ENCODE measurements at places on chromosomes 12 and 14.

DNA sequence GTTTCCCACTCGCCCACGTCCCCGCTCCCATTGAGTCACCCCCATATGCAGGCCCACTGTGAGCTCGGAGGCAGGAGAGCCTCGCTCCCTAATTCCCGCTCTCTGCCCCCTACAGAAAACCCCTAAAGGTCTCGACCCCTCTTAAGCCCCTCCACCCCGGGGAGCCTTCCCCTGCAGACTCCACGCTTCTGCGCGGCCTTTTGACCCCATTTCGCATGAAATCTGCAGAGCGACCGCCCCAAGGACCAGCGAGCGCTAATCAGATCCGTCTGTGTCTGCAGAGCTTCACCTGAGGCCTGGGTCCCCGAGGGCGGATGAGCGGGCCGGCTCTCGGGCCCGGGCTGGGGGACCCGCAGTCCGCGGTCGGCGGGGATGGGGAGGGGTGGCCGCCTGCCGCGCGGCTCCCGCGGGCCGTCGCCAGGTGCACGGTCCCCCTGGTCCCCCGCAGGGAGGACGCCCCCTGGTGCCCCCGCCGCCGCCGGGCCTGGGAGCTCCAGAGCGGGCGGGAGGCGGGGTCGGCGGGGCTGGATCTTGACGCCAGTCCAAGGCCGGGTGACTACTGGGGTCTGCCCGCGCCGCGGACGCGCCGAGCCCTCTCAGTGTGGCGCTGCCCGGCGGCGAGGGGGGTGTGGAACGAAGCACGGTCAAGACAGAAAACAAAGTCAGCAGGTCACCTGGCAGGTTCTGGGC is 10.1 kb downstream of the BMP4 start:
- DNase-seq = no peak

GRCh38 chr12:103586132-103586531 is 941 bp upstream of the STAB2 start:
- DNase-seq = no peak

DNA sequence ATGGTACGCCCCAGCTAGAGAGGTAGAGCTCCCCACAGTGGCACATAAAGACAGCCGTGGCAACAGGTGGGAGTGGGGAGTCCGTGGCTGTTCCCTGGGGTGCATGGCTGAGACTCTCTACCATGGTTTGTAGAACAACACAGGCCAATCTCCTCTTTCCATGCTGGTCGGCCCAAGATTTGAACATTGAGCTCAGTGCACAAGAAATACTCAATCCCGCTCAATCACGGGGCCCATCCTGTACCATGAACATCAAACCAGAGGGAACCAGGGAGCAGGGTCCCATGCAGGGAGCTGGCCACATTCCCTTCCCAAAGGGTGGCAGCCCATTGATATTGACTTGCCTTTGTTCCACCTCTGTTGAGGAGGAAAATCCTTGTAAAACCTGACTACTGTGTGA is 353.1 kb downstream of the DPF3 start:
- no peak for DNase-seq

DNA sequence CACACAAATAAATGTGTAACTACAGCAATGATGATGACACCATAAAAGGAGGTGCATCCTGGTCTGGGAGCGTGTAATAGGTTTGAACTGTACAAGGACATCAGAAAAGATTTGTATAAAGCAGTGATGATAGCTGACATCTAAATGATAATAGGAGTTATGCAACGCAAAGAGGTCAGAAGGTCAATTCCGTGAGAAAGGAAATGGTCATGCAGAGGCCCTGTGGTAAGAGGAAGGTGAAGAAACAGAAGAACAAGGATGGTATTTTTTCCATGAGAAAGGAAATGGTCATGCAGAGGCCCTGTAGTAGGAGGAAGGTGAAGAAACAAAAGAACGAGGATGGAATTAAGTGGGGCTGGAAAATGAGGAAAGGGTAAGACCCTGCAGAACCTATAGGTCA is 106.7 kb upstream of the TMPO start:
- no peak for DNase-seq

DNA sequence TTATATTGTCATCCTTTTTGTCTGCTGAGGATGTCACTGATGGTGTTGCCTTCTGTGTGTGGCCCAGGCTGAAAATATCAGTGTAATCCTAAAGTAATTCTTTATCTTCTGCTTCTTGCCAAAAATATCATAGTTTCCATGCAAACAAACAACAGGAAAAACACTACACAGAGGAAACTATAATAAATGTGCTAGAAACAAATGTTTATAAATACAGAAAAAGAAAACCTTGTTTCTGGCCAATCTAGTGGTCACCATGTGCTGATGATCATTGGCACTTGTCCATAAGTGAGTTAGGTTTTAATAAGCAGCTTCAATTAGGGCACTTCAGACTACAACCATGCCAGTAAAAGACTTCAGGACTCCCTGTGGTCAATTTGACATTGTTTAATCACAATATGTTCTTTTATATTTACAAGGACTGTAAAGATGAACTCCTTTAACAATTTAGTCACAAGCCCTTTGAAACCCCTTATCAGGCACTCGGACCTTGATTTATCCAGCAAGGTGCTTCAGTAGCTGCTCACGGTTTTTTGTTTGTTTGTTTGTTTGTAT is 124.8 kb downstream of the TMTC3 start:
- DNase-seq = no peak

DNA sequence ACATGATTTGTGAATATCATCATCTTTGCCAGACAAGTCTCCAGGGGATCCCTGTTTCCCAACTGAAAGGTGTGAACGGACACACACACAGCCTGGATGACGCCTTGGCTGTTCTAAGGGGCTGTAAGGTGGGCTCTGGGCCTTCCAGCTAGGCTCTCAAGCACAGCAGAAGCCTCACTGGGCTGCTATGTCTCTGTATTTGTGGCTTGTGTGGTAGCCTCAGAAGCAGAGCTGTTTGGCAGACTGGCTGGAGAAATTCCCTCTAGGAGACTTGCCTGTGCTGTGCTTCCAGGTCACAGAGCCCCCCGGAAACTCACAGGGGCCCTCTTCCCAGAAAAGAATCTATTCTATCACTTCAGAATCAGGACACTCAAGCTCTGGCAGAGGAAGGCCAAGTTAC is 21.4 kb downstream of the OTUB2 start:
- DNase-seq = no peak

GRCh38 chr14:50670196-50670865 is 2.2 kb upstream of the SAV1 start:
- DNase-seq = no peak

- no peak for DNase-seq
Measured at GRCh38 chr12:10101648-10102220, 2.9 kb upstream of the CLEC1A start.

DNA sequence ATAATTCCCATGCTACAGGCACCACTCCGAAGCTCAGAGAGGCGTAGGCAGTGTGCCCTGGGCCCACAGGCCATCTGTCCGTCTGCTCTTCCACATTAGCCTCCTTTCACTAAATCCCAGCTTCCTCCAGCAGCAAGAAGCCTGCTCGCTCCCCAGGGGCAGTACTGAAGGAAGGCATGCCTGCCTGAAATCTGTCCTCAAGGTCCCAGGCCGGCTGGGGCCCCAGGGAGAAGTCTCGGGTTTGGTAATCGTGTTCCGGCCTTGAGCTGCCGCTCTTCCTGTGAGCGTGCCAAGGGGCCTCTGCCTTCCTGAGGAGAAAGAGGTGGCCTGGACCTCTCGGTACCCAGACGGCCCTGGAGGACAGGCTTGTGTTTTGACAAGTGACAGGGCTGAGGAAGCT is 15.2 kb upstream of the DLK1 start:
- DNase-seq = no peak

DNA sequence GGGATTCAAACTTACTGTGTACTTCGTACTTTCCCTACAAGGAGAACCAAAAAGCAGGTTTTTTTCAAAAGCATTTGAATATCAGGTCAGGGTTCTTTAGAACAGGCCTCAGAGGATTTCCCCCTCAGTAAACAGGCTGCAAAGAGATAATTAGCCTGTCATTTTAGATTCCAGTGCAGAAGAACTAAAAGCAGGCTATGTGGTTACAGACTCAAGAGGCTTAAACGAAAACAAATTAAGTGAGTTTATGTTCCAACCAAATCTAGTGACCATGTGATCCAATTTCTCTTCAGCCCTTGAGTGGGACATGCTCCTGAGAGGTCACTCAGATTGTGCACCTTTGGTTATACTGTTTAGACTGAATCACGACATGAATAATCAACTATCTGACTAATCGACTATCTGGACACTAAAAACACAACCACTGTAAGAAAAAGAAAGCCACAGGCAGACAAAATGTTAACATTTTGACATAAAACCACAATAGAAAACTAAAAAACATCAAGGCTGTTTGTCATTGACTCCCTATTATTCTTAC is 4.5 kb downstream of the TMED8 start:
- no peak for DNase-seq

DNA sequence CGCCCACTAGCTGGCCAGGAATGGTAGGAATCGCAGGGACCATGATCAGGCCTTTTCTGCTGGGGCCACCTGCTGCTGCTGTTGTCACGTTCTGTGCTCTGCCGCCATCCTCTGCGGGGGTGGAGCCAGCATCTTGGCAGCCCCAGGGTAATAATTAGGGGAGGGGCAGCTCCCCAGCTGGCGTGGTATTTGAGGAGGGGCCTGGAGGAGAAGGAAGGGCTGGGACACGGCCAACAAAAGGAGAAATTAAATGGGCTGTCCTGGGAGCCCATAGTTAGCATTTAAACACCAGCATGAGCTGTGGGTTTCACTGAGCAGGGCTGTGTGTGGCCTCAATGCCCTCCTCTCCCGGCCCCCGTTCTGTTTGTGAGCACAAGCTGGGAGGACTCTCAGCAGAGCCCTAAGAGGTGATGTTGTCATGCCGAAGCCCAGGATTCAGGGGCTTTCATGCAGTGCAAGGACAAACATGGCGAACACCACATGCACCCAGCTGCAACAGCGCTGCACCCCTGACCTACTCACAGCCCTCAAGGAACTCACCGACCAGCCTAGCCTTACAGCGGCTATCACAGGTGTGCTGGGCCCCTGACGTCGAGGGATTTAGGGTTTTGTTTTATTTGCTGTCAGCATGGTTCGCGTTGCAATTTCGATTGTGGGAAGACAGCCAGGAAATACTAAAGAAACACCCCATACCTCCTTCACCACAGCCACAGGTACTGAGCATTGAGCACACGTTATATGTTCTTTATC is 324.3 kb downstream of the CACNA1C start:
- DNase-seq = no peak

GRCh38 chr12:98319716-98320425 is 195.5 kb upstream of the TMPO start:
- DNase-seq = no peak

Measured in head of caudate nucleus (tissue), 42 donors.